CD4-positive, alpha-beta memory T cell (primary cell): ENCODE measurements at places on chromosomes 12 and 14. TPM values are rescaled to one million over a fixed set of nuclear protein-coding genes. Genes with fewer than 3 reads are reported as not detected.

- DNase-seq = peak; percentile 92
Measured at GRCh38 chr12:120013659-120014380, 24.8 kb downstream of the BICDL1 start.

GRCh38 chr12:57395121-57395520 lies 35.7 kb downstream of the R3HDM2 start:
- no peak for DNase-seq

DNA sequence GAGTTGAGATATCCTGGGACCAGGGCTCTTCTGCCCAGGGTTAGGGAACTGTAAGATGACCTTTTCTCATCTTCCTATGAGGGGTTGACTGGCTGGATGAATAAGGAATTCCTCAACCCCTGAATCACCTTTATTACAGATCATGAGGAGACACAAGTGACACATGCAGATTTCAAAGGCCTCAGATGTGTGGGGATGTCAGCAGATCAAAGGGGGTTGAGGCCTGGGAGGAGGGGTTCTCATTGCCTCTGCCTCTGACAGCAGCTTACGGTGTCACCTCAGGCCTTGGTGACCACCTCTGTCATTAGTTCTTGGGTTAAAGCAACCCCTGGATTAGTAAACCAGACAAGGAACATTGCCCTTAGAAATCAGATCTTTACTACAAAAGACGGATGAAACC lies 2.1 kb upstream of the KRT72 start:
- no peak for DNase-seq

DNA sequence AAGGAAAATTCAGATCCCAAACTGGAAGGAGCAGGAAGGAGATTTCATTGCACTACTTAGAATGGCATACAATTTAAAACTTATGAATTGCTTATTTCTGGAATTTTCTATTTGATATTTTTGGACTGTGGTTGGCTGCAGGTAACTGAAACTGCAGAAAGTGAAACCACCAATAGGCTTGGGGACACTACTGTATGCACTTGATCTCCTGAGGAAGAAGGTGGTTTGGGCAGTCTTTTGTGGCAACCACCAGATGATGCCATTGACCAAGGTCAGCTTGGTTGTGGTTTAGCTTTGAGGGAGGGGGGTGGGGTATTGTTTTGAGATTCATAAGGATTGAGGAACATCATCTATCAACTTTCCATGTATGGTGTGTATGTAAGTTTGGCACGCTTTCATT lies 209.5 kb upstream of the STXBP6 start:
- DNase-seq = no peak

The LRFN5 gene
- total RNA-seq = not detected

GRCh38 chr12:98232753-98233390 lies 282.5 kb upstream of the TMPO start:
- no peak for DNase-seq

DNA sequence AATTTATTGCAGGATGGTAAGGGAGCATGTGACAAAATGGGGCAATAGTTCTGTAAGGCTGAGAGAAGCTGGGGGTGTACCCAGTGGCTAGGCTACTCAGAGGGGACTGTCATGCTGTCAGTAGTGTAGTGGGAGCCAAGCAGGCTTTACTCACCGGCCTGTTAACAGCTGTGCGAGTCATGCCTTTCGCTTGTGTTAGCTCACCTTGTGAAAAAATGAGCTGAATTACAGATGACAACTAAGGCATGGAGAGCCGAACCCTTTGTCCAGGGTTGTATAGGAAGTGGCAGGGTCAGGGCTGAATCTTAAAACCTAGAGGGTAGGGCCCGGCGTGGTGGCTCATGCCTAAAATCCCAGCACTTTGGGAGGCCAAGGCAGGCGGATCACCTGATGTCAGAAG lies 37.9 kb downstream of the SH2B3 start:
- DNase-seq = no peak

DNA sequence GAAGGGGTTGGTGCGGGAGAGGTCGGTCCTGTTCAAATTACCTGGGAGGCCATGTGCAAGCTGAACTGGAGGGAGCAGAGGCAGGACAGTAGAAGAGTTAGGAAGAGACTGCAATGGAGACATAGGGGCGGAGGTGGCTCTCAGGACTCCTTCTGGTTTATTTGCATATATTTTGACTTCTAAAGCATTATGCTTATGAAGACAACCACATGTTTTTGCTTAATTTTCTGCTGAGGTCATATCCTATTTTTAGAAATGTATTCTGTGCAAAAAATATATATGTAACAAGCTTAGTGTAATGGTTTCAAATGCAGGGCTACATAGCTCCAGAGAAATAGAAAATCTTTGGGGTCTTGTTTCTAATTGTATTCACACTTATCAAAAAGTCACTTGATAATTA lies 137.0 kb upstream of the MDM1 start:
- DNase-seq = no peak

DNA sequence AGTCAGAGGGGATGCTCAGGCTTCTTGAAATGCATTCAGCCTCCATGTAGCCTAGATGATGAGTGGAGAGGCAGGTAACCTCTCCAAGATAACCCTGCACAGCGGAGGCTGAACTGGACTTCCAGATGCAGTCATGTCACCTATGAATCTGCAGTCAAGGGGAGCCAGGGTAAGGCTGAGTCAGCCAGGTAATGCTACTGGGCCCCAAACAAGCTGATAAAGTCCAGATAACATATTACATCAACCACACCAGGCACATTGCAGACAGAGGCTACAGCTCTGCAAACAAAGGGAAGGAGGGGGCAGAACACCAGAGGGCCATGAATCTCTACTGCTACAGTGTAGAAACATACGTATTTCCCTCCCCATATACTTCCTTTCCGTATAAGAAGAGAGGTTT lies 14.0 kb downstream of the RNASE9 start:
- DNase-seq = no peak

GRCh38 chr14:93375673-93376156 lies 28.7 kb downstream of the COX8C start:
- no peak for DNase-seq

The PLEK2 gene
- total RNA-seq = 1.9 TPM

The TTC5 gene
- total RNA-seq = 26.1 TPM
